Activated T-cell treated with anti-CD3 and anti-CD28 coated beads for 48 hours (primary cell): ENCODE measurements at places on chromosomes 7 and 10.

DNA sequence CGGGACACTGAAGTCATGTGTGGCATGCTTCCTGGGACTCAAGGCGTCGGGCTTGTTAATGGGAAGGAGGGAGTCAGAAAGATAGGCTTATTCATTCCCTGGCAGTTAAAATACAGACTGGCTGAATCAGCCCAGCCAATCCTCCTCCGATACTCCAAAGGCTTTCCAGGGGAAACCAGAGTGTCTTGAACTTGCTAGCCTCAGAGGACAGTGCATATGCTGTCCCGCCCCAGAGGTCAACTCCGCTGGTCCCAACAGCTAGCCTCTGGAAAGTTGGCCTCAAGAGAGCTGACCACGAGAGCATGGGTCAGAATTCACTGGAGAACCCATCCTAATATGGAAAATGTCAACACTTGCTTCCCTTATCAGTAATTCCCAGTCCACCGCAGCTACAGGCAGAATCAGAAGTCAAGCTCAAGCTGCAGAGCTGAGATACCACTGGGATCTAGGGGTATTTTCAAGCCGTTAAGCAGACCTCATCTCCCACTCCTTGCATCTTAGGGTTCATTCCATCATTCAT lies 43.0 kb downstream of the ELMO1 start:
- DNase-seq, result no peak

- DNase-seq, result no peak
Measured at GRCh38 chr7:79284211-79284610, 169.3 kb downstream of the MAGI2 start.

GRCh38 chr10:82796510-82796909 lies 921.5 kb downstream of the NRG3 start:
- no peak for DNase-seq

DNA sequence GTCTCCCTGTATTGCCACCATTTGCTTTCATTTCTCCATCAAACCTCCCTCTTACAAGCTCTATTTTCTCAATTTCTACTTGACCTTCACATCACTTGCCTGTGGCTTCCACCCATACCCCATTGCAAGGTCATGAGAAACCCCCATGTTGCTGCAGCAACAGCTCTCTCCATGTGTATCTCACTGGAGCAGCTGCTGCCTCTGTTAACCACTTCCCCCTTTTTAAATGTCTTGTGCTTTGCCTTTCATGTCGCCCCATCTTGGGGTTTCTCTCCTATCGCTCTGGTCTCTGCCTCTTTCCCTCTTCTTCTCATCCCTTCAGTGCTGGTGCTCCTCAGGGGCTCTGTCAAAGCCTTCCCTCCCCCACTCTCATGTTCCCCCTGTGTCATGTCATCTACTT lies 148.8 kb downstream of the CHN2 start:
- DNase-seq, result no peak

DNA sequence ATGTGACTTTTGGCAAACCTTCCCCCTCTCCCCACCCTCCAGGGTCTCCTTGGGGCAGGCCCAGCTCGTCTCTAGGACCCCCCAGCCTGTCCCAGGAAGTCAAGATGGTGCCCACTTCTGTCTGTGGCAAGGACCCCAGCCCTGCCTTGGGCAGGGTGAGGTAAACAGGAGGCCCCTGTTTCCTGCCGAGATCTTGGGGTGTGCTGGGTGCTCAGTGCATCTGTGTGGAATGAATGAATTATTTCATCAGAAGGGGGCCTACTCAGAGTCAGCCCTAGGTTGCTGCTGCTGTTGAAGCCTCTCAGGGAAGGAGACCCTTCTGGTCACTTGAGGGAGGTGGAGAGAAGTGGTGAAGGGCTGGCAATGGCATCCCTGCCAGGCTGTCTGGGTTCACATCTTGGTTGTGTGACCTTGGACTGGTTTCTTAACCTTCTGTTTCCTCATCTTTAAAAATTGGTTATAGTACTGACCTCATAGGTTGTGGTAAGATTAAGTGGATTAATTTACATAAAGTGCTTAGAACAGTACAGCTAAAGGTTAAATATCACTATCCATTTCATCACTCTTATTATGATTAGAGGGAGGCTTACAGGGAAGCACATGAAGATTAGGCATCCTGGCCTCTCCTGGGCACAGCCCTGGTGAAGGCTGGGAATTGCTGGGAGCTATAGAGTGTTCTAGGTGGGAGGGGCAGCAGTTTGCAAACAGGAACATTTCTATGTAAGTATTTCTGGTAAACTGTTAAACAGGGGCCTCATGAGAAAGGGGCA lies 67.7 kb downstream of the ZMIZ1 start:
- no peak for DNase-seq

- no peak for DNase-seq
Measured at GRCh38 chr7:95427914-95428516, 6.8 kb downstream of the PON2 start.

DNA sequence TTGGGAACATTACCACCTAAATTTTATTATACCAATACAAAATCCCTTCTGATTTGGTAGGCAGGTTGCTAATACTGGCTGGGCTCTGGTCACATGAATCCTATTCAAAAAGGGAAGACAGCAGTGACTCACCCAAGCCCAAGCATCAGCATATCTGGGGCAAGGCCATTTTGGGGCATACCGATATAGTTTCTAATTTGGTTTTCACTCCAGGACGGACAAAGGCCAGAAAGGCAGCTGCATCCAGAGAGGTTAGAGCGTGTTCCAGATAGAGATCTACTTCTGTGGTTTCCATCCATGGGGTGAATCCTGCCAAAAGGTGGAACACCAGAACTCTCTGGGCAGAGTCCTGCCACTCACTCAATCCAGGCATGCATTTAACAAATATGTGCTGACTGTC lies 335.8 kb downstream of the ELMO1 start:
- no peak for DNase-seq

GRCh38 chr10:106360870-106361269 lies 803.6 kb downstream of the SORCS1 start:
- no peak for DNase-seq

DNA sequence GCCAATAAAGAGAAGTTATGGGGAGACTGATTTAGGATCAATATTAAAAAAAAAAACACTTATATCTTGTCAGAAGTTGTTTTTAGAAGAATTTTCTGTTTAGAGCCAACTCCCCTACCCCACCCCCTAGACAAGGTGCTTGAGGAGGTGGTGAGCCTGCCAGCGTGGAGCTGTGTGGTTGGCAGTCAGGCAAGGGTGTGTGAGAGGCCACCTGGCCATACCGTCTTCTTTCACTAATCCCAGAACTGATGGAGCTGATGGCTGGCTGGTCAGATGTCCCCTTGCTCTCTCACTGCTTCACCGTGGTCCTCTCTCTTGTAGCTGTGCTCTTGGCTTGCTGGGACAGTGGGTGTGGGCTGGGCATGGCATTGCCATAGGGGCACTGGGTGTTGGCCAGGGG lies 34.3 kb downstream of the NACAD start:
- no peak for DNase-seq
